Chondrocyte (in vitro differentiated cells): ENCODE measurements at places on chromosomes 11 and 22. TPM values are rescaled to one million over a fixed set of nuclear protein-coding genes. Genes with fewer than 3 reads are reported as not detected.

Gene P2RY6
- 0.20 TPM in 1 of 3 replicates, not detected in the others for total RNA-seq

Gene CNGA4
- 0.17 to 0.22 TPM in 2 of 3 replicates, not detected in the other for total RNA-seq

GRCh38 chr22:44685384-44686056, 16.5 kb upstream of the PRR5 start:
- no peak for DNase-seq

DNA sequence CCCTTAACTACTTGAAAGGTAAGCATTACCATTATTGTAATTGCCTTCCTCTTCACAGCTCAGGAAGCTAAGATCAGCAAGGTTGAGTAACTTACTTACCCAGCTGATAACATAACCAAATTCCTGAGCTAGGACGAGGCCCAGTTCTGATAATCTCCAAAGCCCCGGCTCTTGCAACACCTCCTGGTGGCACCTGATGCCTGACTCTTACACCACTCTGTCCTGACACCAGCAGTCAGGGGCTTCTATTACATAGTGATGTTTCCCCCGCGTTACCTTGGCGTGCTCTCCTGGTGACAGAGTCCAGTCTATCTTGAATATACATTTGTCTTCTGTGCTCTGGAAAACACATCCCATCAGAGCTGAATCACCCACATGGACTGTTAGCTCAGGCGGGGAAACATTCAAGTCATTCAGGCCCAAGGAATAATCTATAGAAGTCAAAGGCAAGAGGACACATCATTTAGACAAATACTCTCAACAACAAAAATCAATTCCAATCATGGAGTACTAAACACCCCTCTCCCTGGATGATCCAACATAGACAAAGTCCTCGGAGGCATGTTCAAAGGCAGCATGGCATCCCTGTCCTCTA, 12.6 kb downstream of the JAML start:
- no peak for DNase-seq

- DNase-seq, result no peak
Measured at GRCh38 chr22:37643225-37643847, 3.9 kb downstream of the SH3BP1 start.

DNA sequence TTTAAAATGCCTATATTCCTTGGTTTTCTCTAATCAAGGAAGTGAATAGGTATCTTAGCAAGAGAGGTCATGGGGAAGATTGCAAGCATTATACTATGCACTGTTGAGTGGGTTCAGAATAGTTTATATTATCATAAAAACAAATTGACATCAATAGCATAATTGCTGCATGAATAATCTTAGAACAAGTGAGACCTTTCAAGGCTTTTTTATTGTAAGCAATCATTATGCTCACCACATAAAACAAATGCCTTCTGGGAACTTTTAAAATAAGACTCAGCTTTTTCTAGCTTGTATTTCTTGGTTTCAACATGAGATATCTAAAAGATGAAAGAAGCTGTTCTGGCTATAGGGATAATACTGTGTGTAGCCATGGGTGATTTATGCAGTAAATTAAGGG, 135.6 kb upstream of the ZC3H12C start:
- DNase-seq, result no peak
